Activated T-cell treated with anti-CD3 and anti-CD28 coated beads for 24 hours (primary cell): ENCODE measurements at places on chromosomes 2 and 18.
A peak's percentile ranks its signal among the peaks of the same experiment; 100 is the strongest.

- DNase-seq, result no peak
These were observed 119.3 kb downstream of the STPG4 start for GRCh38 chr2:47035615-47036488.

GRCh38 chr2:36458106-36458505, 102.5 kb downstream of the CRIM1 start:
- DNase-seq, result no peak

DNA sequence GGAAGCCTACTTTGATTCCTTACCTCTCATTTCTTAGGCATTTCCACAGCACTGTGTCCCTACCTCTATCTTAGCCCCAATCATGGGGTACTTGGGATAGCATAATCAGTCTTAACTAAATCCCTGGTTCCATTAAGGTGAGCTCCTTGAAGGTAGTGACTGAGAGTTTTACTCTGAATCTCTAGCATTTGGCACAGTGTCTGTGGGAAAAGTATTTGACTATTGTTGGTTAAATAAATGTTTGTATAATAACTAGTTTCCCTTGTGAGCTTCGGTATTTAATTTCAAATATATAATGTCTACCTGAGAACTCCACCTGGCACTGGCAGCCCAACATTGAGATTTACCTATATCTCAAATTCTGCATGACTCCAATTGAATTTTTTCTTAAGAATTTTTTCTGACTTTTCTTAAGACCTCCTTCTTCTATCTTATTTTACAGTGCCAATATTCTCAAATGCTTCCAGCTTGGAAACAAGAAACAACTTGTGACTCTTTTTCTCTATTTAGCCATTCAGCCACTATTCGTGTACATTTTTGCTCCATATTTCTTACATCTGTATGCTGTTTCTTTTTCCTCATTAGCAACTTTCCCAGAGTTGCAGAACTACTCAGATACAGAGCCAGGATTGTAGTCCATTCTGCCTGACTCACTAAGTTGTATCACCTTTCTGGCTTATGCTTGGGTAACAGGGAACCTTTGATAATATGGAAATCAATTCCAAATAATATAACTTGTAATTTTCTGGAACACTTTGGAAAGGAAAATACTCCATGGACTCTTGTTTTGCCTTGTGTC, 214.0 kb upstream of the NT5C1B start:
- DNase-seq, result no peak

- DNase-seq, result no peak
These were observed 1665.5 kb downstream of the LRP1B start for GRCh38 chr2:140465301-140465700.

DNA sequence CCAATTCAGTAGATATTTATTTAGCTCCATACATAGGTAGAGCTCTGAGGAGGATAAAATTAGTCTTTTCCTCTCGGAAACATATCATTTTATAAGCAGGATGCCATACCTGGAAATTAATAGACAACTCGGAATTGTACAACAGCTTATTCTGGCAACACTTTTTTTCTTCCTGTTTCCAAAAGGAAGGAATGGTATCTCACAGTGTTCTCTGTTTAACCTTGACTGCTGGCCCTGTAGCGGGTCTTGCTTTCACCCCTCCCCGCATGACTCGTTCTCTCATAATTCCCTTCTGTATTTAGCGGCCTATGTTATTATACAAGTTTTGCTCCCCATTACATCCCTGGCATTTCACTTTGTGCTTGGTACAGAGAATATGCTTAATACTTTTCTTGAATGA, 2.5 kb upstream of the KYNU start:
- no peak for DNase-seq

- DNase-seq, result peak; percentile 53
These were observed 24.0 kb downstream of the TMEM177 start for GRCh38 chr2:119702918-119703401.

DNA sequence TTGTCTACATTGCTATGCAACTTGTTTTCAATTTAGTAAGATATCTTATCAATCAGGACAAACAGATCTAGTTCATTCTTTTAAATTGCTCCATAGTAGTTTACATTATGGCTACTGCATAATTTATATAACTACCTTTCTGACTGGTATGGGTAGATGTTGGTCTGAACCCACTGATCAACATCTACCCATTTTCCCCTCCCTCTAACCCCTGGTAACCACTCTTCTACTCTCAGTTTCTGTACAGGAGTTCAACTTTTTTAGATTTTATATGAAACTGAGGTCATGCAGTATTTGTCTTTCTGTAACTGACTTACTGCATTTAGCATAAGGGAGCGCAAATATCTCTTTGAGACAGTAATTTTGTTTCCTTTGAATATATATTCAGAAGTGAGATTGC, 73.2 kb downstream of the ITSN2 start:
- no peak for DNase-seq

GRCh38 chr2:152376968-152377367, 42.0 kb downstream of the FMNL2 start:
- DNase-seq, result no peak

GRCh38 chr2:178627401-178627800, 147.1 kb downstream of the PLEKHA3 start:
- no peak for DNase-seq

DNA sequence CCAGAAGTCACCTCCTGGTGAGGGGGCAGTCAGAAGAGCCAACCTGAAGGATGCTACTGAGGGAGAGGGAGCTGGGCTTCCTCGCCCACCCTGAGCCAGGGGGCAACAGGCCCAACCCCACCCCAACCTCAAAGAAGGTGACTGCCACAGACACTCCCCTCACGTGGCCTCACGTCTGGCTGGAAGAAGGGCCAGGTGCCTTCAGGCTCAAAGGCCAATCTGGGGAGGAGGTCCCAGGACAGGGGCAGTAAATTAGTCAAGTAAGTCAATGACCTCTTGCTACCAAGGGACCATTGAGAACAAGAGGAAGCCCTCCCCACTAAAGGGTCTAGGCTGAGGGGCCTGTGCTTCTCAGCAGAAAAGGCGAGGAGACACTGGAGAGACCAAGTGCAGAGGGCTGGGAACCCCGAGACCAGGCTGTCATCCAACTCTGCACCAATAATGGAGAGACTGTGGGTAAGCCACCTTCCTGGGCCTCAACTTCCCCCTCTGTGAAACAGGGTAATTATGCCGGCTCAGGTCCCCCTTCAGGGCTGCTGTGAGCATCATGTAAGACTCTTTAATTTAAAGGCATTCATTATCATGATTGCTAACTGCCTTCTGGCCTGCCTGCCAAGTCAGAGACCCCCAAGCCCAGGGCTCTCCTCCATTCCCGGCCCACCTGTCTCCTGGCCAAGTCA, 20.2 kb upstream of the TNS1 start:
- DNase-seq, result no peak

GRCh38 chr18:23237524-23238151, 102.4 kb downstream of the CABLES1 start:
- peak; percentile 32 for DNase-seq

GRCh38 chr2:135047300-135047699, at the start of gene MAP3K19:
Gene MAP3K19, minus strand, starts transcription at chr2:135047447. Its CDS starts 22,800 bp downstream, at chr2:135024647.
- DNase-seq, result no peak

GRCh38 chr2:101473591-101473910, 1.4 kb downstream of the RFX8 start:
- no peak for DNase-seq

GRCh38 chr2:75574106-75574505, 13.4 kb upstream of the EVA1A start:
- no peak for DNase-seq

- DNase-seq, result no peak
These were observed 636.2 kb downstream of the EPHA4 start for GRCh38 chr2:220935789-220936321.

DNA sequence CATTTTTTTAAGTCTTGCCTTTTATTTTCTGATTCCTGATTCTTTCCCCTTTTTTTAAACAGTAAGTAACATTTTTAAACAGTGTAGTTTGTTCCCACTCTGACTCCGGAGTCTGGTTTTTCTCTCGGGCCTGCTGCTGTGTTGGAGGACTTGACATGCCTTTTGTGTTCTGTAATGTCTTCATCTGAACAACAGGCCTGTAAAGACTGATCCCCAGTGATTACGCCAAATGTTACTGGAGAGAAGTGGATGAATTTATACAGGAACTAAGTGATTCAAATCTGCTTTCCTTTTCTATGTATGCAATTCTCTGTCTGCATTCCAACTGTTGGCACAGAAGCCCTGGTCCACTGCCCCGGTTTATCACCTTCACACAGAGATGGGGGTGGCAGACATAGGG, 54.3 kb upstream of the RMDN2 start:
- DNase-seq, result no peak

GRCh38 chr18:29840089-29840488, 1202.5 kb downstream of the DSC3 start:
- DNase-seq, result no peak
